ENCODE measurements at places on chromosomes 5 and 9.

DNA sequence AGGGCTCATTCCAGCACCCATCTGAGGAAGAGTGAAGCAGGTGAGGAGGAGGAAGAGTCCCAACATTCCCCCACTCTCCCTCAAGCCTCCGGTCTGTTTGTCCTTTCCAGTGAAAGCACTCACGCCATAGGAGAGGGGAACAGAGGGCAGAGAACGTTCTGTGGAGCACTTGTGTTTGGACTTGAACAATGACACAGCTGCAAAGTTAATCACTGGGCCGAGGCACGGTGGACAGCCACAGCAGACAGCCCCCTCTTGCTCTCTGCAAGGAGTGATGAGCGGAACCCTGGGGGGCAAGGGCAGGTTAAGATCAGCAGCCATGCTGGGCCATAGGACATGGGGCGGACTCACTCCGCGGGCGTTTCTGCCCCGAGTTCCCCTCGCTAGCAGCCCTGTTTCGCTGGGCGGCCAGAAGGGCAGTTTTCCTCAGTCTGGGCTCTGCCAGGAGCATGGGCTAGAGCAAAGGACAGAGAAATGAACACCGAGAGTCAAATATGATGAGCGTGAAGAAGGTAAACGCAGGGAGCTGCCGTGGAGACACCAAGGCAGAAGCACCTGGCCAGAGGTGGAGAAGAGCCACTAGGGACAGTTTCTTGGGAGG is 185.7 kb downstream of the GAPVD1 start:
- DNase-seq, result no peak

DNA sequence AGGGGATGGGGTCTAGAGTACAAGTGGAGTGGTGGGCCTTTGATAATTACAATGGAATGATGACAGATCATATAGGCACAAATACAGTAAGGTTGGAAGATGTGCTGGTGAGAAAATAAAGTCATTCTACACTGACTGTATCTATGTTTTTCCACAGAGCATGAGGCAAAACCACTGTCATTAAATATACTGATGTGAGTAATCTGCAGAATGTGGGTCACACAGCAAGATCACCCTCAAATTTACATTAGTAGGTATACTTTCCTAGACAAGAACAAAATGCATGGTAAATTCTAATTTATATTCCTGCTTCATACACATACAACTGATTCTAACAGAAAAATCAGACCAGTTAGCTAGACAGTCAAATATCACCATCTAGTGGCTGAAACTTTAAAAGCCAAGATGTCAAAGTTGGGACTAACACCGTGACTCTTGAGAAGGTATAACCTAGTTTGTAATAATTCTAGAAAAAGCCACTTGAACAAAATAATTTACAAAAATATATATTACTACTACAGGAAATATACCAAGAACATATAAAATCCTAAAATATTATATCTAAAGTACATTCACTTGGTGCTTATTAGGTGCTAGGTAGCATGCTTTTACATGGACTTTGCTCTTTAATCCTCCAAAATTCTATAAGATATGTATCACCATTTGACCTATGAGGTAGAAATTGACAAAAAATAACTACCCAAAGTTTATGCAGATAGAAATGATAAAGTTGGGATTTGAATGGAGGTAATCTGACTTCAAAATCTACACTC is 19.5 kb downstream of the TTC33 start:
- no peak for DNase-seq

DNA sequence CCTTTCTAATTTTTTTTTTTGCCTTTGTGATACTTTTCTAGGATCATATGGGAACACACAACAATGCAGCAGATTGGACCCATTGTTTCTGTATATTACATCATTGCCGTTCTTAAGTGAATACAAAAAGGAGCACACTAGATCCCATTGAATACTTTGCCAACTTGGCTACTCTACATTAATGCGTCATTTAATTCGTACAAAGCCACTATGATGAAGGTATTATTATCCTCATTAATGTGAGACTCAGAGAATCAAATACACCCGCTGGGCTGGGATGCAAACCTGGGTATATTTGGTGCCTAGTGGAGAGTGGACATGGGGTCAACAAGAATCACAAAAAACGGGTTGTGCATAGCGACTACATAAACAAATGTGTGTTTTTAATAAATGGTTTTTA is 31.9 kb downstream of the OR2K2 start:
- no peak for DNase-seq

- DNase-seq, result no peak
Measured at GRCh38 chr5:173535976-173536639, 80.3 kb downstream of the BOD1 start.

All from NCI-H1436 (cell line).